NAMALWA (cell line): ENCODE measurements at places on chromosomes 3 and 15.

DNA sequence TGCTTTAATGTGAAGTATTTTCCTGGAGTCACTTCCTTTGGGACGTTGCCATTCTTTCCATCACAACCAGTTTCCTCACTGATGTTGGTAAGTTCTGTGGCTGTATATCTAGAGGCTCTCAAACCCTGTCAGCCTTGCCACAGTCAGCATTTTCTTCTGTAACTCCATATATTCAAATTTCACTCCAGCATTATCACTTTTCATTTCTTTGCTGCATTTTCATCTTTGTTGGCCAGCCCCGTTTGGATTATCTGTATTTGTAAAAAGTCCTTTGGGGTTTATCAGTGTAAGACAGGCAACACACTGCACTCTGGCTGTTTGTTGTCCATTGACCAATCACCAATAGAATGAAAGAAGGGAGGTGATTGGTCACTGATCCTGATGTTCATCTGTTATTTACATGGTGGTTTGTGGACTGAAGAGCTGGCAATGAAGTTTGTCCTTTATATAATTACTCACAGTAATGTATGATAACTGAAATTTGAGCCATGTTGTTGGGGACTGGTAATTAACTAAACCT lies 20.3 kb downstream of the GMPS start:
- no peak for DNase-seq

- no peak for DNase-seq
These were observed 29.3 kb downstream of the CEP152 start for GRCh38 chr15:48781481-48782081.

DNA sequence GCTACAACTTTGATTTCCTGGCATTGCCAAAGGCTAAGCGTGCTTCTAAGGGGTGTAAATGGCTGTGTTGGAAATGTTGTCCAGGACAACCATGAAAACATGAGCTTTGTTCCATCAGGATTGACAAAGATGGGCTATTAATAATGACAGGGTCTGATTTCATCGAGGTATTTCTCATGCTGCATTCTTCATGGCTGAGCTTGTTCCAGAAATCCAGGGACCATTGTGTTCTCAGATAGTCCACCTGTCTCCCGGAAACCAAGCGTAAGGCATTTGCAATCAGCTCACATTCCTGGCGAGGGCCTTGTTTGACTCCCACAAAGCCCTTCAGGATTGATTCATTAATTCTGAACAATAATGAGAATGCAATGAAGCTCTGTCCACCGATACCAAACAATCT lies 111.3 kb downstream of the CD47 start:
- no peak for DNase-seq

DNA sequence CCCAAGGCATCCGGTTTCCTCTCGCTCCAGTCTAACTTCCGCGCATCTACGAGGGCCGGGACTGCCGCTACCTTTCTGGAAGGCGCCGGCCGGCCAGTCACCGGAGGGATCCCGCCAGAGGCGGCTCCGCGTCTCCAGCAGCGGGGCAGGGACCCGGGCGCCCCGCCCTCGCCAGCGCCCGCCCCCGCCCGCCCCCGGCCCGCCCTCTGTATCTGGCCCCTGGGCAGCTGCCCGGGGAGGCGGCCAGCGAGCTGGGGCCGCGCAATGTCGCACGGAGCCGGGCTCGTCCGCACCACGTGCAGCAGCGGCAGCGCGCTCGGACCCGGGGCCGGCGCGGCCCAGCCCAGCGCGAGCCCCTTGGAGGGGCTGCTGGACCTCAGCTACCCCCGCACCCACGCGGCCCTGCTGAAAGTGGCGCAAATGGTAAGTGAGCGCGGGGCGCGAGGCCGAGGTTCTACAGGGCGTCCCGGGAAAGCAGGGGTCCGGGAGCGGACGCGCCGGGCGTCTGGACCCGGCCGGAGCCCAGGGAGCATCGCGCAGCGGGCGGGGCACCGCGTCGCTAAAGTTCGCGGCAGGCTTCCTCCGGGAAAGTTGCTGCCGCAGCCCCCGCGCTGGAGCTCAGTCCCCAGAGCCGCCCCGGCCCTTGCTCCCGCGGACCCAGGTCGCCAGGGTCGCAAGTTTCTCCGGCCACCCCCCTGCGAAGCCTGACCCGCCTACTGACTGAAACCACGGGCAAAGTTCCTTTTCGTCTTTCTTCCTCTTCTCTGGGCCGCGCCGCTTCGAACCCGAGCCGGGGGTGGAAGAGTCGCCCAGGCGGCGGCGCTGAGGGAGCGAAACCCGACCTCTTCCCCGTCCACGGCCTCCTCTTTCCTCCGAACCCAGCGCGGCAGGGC lies at the start of gene CMTM7:
Gene CMTM7 (plus strand): TSS at position 211 of the 893 bp plus-strand sequence. CDS start 54 bp downstream, at position 265.
- DNase-seq, result no peak
